MM.1S (cell line): ENCODE measurements at places on chromosomes 12 and 14.
A peak's percentile ranks its signal among the peaks of the same experiment; 100 is the strongest.

DNA sequence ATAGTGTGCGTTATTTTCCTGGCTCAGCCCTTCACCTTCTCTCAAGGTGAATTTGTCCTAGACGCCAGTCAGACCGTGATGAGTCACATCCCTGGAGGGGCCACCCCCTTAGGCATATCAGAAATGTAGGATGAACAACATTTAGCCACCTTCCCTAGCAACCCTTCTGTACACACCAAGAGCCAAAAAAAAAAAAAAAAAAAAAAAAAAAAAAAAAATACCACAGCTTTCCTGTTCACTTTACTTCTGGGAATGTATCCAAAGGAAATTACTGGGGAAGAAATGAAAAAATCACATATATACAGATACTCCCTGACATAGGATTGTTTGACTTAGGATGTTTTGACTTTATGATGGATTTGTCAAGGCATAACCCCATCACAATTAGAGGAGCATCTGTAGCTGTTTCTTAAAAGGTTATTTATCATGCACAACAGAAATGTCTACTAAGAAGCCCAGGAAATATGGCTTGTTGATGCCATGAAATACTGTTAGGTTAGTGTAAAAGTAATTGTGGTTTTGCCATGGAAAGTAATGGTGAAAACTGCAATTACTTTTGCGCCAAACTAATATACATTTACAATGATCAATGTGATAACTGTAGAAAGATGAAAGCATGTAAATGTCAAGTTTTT, 68.2 kb upstream of the BDKRB2 start:
- no peak for DNase-seq

- no peak for DNase-seq
Measured at GRCh38 chr12:129788506-129789084, 115.2 kb downstream of the TMEM132D start.

DNA sequence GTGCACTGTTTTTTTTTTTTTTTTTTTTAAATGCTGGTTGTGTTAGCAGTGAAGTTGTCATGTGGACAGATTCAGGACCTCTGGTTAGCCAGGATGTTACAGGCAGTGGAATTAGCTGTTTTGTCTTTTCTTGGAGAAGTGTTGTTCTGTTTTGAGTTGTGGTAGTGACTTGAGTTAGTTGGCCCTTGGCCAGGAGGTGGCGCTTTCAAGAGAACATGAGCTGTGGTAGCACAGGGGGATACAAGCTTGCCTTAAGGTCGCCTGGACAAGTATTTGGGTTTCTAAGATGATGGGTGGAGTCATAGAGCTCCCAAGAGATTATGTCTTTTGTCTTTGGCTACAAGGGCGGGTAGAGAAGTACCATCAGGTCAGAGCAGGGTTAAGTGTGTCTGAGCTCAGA, 33.3 kb upstream of the CCDC198 start:
- DNase-seq: no peak

DNA sequence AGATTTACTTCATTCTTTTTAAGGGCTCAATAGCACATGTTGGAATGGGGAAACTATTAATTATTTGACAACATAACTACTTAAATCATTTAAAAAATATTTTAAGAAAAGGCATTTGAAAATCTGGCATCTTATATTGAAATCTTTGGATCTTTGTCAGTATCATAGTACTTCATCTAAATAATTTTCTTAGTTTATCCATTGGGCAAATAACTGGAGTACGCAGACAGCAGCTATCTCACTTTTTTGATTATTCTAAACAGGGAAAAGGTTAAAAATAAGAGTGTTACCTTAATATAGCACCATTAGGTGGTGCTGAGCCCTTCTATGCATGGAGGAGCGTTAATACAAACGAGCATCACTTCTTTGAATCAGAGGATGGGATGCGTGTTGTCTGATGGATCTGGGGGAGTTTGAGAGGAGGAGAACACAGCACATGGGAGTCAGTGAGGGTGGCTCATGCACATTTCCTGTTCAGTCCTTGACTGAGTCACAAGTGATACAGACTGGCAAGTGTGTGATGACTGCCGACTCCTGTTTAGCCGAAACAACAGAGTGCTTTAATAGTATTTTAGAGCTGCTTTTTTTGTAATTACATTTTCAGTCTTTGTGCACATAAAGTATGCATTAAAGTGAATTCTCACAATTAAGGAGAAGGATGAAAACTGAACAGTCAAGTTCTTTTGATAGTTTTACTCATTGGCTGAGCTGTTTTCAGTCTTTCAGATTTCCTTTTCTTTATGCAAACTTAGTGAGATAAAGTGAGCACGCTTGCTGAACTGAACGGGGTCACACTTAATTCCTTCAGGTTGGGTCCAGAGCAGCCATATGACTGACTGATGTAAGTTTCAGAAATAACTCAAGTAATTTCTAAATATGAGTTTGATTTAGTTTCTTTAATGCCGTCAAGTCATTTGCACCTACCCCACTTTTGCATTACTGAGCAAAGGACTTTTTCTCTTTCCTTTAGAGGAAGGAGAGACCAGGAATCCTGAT, 92.7 kb downstream of the DIP2B start:
- peak; percentile 28 for DNase-seq

DNA sequence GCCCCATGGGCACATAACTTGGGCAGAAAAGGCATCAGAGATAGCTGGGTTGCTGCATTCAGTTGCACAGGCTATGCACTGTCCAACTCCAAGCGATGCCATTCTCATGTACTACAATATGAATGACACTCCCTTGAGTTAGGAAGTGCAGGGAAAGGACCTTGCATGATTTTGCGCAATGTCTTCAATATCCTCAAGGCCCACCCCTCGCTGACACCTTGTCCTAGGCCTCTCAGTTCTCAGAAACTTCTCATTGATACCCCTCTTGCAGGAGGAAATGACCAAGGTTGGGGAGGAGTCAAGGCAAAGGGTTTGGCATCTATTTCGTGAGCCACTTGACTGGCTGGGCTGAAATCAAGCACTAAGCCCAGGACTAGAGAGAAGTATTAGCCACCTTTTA, 70.4 kb downstream of the ARL6IP4 start:
- DNase-seq: no peak

GRCh38 chr12:84841591-84841990, 71.0 kb downstream of the SLC6A15 start:
- DNase-seq: no peak

DNA sequence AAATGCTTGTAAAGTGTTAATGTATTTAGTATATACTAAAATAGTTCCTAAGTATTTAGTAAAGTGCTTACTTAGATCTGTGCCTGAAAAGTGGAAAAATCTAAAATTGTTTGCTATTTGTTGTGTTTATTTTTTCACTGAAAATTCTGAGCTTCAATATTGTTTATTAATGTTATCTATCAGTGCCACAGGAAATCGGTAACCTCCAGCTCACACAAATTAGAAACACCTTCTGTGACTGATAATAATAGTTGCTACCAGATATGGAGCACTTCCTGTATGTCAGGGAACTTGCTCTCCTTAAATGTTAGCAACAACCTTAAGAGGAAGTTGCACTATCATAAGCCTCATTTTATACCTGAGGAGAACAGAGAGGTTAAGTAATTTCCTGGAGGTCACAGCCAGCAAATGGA, 723 bp upstream of the LRP10 start:
- no peak for DNase-seq

GRCh38 chr12:40560848-40561247, 131.4 kb upstream of the CNTN1 start:
- peak; percentile 52 for DNase-seq

- no peak for DNase-seq
Measured at GRCh38 chr12:16545836-16546235, 60.1 kb downstream of the LMO3 start.

DNA sequence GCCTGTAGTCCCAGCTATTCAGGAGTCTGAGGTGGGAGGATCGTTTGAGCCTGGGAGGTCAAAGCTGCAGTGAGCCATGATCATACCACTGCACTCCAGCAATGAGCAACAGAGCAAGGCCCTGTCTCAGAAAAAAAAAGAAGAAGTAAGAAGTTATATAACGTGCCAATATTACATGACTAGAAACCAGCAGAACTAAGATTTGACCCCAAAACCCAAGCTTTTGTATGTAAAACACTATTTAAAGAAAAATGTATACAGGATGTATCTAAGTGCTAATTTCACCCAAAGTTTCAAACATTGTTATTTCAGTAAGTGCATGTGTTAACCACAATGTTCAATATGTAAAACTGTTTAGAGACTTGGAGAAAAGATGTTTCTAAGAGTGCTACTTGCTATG, 94.7 kb downstream of the SLC5A8 start:
- no peak for DNase-seq

DNA sequence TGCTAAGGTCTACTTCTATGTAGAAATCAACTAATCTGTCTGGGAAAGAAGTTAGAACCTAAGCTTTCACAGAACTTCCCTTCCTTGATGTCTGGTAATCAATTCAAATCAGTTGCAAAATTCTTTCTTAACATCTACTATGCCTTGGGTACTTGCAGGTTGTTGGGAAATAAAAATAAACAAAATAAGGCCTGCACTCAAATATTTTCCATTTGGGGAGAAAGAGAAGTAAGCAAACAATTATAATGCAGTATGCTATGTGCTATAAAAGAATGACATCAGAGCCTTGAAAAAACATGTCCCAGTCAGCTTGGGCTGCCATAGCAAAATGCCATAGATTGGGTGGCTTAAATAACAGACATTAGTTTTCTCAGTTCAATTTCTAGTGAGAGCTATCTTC, 425.9 kb upstream of the DCN start:
- no peak for DNase-seq

DNA sequence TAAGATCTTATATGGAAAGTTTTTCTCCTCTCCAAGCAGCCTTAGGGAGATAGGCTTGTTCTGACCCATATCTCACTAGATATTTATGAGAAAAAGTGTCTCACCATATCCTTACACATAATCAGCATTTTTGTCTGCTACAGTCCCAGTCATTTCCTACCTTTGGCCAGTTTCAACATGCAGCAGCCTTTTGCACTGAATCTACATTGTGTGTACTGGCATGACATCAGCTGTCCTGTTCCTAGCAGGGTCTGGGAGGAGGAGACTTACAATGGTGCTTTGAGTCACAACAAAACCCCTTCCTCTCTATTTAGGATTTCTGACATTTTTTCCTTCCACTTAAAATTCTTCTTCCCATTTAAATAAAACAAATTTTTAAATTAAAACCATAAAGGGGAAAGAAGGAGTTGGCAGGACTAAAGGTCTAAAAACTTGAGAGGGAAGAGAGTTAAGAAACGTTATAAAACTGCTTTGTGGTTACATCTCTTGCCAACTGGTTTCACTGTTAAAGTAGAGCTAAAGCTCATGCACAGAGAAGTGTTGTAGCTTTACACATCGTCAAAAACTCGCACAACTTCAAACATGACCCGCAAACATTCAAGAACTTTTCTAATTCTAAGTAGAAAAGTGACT, 53.3 kb upstream of the CERS5 start:
- DNase-seq: peak; percentile 34

DNA sequence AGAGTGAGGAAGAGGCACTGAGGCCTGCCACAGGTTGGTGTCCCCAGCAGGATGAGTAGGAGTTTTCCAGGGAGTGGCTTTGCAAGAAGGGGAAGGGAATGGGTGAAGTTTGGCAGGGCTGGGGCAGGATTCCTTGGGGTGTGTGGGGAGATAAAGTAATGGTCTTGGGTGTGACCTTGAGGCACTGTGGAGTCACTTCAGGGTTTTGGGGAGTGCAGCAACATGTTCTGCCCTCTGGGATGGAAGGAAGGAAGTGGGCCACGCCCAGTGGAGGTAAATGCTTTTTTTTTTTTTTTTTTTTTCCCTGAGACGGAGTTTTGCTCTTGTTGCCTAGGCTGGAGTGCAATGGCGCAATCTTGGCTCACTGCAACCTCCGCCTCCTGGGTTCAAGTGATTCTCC, 108.9 kb downstream of the ADCK1 start:
- DNase-seq: no peak

GRCh38 chr12:88308825-88309224, 166.7 kb downstream of the TMTC3 start:
- no peak for DNase-seq

DNA sequence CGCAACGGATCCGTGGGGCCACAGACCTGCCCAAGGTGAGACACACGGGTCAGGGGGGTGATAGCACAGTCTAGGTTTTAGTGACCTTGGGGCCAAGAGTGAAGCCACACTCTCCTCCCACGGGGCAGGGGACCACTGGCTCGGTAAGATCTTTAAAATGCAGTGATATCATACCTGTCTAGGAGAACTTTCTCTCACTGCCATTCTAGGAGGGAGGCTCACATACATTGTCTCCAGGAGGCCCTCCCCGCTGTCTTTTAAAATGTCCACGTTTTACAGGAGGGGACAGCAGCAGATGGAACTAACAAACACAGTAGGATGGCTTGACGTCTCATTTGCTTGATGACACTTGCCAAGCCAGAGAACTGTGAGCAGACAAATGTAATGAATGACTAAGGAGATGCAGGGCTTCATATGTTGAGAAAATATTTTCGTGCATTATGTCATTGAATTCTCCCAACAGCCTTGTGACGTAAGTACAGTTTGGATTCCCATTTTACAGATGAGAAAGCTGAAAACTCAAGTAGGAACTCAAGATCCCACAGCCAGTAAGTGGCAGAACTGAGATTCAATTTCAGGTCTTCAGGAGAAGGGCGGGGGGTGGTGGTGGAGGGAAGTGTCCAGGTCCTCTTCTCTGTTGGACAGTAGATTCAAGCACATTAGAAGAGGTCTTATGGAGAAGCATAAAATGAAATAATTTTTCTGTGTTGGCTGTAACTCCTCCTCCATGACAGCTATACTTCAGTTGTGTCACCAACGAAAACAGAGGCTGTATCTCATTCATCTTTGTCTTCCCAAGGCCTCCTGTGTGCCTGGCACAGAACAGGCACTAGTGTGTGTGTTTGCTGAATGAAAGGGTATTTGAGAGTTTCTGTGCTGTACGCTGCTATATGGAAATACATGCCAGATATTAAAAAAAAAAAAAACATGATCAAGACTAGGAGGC, 2.1 kb downstream of the VASH1 start:
- DNase-seq: no peak

DNA sequence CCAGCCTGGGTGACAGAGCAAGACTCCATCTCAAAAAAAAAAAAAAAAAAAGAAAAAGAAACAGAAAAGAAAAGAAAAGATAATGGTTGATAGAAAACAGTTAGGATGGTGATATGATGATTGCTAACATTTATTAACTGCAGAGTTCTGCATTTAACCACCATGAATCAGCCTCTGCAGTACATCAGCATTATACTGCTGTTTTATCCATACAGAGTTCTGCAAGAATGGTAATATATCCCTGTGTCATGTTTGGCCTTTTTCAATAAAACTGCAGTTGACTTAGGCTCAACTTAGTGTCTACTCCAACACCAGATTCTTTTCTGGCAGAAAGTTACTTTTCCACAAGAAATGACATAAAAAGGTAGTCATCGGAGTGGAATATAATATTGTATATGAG, 62.6 kb downstream of the DUSP6 start:
- no peak for DNase-seq

- peak; percentile 81 for DNase-seq
Measured at GRCh38 chr12:52023182-52023975, 16.6 kb downstream of the TAMALIN start.

GRCh38 chr14:95215094-95215725, 57.9 kb upstream of the DICER1 start:
- DNase-seq: no peak

DNA sequence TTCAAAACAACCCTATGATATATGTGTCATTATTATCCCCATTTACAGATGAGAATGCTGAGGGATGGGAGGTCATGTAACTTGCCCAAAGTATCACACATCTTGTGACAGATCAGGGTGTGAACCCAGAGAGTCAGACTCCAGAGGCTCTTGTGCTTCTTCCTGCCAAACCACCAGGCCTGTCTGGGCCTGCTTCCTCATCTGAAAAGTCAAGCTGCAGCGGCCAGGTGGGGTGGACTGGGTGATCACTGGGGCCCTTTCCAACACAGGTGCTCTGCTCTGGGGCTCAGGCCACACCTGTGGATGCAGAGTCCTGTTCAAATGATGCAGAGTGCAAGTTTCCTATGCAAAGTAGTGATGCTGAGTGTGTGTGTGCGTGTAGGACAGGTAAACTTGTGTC, 26.7 kb downstream of the TSPAN11 start:
- peak; percentile 58 for DNase-seq
